Liver (tissue), 10 donors: ENCODE measurements at places on chromosomes 1 and 21. TPM values are rescaled to one million over a fixed set of nuclear protein-coding genes. Genes with fewer than 3 reads are reported as not detected.

NEK2 gene
- polyA plus RNA-seq, result 0.29 TPM

TNFRSF14 gene
- 38.1 TPM for polyA plus RNA-seq

MROH9 gene
- polyA plus RNA-seq, result not detected

DNA sequence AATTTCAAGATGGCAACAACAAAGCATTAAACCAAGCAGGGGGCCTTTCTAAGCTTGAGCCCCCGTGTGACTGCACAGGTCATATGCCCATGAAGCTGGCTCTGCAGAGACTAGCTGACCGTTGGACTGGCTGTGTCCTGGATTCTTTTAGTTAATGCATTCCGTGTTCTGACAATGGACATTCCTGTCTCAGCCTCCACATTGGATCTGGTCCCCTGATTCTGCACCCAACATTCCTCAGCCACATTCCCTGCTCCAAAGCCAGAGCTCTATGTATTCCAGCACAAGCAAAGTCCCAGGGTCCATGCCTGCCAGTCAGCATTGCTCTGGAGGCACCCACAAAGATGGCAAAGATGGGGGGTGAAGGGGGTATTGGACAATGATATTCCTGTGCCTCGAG is 5.1 kb upstream of the NAV1 start:
- H3K4me1 ChIP-seq, result peaks cover 10% of the 10 kb centered on the region
- no peaks in the 10 kb centered on the region for H3K36me3 ChIP-seq
- H3K27me3 ChIP-seq, result no peaks in the 10 kb centered on the region
- no peak overlapping the region for H3K4me3 ChIP-seq
- no peak for DNase-seq

DNA sequence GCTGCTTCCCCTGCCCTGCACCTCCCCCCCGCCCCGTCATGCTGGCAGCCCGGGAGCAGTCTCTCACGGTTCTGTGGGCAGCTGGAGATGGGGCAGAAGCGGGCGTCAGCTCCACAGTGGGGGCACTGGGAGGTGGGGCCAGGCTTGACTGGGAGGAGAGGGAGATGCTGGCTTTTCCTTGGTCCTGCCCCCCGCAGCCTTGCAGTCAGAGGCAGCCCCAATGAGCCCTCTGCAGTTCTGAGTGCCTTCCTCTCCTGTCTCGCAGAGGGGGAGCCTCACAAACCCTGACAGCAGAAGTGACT is 21.7 kb downstream of the ARHGEF10L start:
- peak overlapping the region; percentile 89 for H3K27ac ChIP-seq
- peaks cover 57% of the 10 kb centered on the region for H3K4me1 ChIP-seq
- DNase-seq, result no peak
- no peak overlapping the region for H3K4me3 ChIP-seq
- H3K27me3 ChIP-seq, result no peaks in the 10 kb centered on the region
- no peaks in the 10 kb centered on the region for H3K36me3 ChIP-seq

DNA sequence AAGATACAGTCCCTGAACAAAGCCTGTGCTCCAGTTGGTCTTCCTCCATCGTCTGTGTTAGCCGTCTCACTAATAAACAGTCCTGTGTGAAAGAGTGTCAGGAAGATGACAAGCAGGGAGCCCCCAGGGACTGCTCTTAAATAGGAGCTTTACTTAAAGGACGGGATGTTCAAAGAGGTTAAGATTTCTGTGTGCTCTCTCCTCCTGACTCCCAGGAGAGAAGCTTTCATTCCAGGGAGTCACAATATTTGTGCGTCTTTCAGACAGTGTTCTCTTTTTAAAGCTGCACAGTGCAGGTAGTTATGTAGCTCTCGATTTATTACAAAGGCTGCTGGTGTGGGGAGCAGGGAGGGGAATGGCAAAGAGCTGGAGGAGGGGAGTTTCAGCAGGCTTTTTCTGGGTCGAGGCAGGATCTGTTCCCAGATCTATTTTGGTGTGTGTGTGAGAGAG is 43.5 kb downstream of the STYXL2 start:
- H3K27ac ChIP-seq, result no peak overlapping the region
- no peaks in the 10 kb centered on the region for H3K27me3 ChIP-seq
- H3K36me3 ChIP-seq, result no peaks in the 10 kb centered on the region
- no peak overlapping the region for H3K4me3 ChIP-seq
- no peaks in the 10 kb centered on the region for H3K4me1 ChIP-seq
- DNase-seq, result no peak

GRCh38 chr1:14881775-14882672 is 271.5 kb upstream of the TMEM51 start:
- H3K4me3 ChIP-seq, result no peak overlapping the region
- no peak overlapping the region for H3K27ac ChIP-seq
- H3K36me3 ChIP-seq, result no peaks in the 10 kb centered on the region
- no peaks in the 10 kb centered on the region for H3K4me1 ChIP-seq
- no peak for DNase-seq

DNA sequence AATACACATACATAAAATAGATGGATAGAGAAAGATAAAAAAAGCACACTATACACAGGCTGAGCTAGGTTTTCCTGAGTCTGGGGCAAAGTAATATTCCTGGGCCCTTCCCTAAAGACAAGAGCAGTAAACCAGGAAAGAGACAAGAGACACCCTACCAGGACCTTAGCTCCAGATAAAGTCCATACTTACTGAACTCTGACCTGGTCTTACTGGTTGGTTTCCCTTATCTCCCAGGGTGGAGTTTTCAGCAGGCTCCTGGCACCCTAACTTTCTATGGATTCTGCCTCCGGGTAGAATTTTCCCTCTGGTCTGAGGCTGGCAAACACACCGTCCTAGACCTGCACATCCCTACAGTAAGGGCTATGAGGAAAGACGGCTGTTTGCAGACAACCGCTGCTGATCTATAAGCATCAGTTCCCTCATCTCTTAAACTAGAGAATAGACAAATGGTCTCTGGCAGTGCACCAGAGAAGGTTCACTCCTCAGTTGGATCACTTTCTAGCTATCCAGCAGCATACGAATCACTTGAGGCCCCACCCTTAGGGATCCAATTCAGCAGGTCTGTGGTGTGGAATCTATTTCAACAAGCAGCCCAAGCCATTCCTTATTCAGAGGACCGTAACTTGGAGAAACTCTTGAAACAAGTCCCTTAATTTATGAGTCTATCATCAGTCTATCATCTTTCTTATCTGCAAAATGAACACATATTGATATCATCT is 52.0 kb downstream of the ARHGEF11 start:
- DNase-seq, result no peak
- H3K27me3 ChIP-seq, result no peaks in the 10 kb centered on the region
- no peak overlapping the region for H3K4me3 ChIP-seq
- no peak overlapping the region for H3K27ac ChIP-seq
- H3K4me1 ChIP-seq, result no peaks in the 10 kb centered on the region
- no peaks in the 10 kb centered on the region for H3K36me3 ChIP-seq

DNA sequence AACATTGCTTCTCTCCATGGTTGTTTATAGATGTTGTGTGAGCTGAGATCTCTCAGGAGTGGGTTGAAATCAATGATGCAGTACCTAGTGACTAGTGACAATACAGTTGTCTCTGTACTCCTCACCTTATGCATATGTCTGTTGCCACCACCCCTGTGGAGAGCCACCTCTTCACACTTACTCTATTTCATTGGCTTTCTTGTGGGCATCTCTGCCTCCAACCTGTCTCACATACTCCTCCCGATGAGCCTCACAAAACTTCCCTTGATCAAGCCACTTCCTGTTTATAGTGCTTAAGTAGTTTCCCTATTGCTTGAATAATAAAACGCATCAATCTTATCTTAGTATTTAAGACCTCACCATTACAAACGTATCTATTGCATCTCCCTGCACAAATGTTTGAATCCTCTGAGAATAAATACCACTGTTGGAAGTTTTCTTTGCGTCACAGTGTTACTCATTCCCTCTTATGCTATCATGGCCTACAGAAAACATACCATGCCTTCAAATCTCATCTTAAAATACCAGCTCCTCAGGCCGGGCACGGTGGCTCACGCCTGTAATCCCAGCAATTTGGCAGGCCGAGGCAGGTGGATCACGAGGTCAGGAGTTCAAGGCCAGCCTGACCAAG is 54.7 kb upstream of the GREM2 start:
- no peak for DNase-seq
- H3K36me3 ChIP-seq, result no peaks in the 10 kb centered on the region
- no peaks in the 10 kb centered on the region for H3K27me3 ChIP-seq
- no peak overlapping the region for H3K4me3 ChIP-seq
- H3K4me1 ChIP-seq, result no peaks in the 10 kb centered on the region

GRCh38 chr1:82214606-82215005 is 413.9 kb downstream of the ADGRL2 start:
- DNase-seq, result no peak
- H3K4me1 ChIP-seq, result no peaks in the 10 kb centered on the region
- H3K27me3 ChIP-seq, result no peaks in the 10 kb centered on the region
- H3K36me3 ChIP-seq, result no peaks in the 10 kb centered on the region
- no peak overlapping the region for H3K27ac ChIP-seq

- no peak overlapping the region for H3K4me3 ChIP-seq
- H3K4me1 ChIP-seq, result no peaks in the 10 kb centered on the region
- no peaks in the 10 kb centered on the region for H3K36me3 ChIP-seq
- peaks cover 3% of the 10 kb centered on the region for H3K27me3 ChIP-seq
Measured at GRCh38 chr21:32844653-32845436, 73.3 kb upstream of the PAXBP1 start.
